ENCODE measurements at places on chromosomes 4 and X.

GRCh38 chr4:119204916-119205315, 7.6 kb upstream of the USP53 start:
- DNase-seq, result no peak

GRCh38 chrX:107731831-107732502, 43.6 kb downstream of the TSC22D3 start:
- DNase-seq, result peak; percentile 53

- no peak for DNase-seq
Measured at GRCh38 chrX:21766101-21766500, 8.2 kb upstream of the SMPX start.

- no peak for DNase-seq
Measured at GRCh38 chr4:88786011-88786410, 88.4 kb upstream of the NAP1L5 start.

GRCh38 chr4:70996018-70996360, 2.5 kb downstream of the DCK start:
- peak; percentile 31 for DNase-seq

DNA sequence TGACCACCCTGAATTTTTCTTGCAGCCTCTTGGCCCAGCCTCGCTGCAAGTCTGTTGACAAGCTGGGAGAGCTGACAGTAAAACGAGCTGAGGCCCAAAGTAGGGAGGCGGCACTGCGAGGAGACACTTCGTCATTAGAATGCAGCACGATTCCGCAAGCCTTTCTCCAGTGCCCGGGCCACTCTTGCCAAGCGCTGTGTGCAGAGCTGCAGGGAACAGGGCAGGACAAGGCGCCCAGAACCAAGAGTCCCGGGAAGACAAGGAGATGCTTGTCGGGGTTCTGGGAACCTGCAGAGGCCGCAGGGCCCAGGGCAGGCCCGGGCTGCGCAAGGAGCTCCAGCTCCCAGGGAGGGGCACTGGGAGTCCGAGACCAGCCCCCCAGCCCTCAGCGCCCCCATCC, 187.1 kb downstream of the BCOR start:
- peak; percentile 28 for DNase-seq

- DNase-seq, result no peak
Measured at GRCh38 chrX:53926030-53926429, 118.2 kb downstream of the PHF8 start.

- DNase-seq, result no peak
Measured at GRCh38 chr4:146349306-146349705, 135.0 kb downstream of the REELD1 start.

- no peak for DNase-seq
Measured at GRCh38 chr4:47651231-47651630, 166.2 kb downstream of the ATP10D start.

- DNase-seq, result no peak
Measured at GRCh38 chr4:98519268-98519977, 139.0 kb downstream of the TSPAN5 start.

DNA sequence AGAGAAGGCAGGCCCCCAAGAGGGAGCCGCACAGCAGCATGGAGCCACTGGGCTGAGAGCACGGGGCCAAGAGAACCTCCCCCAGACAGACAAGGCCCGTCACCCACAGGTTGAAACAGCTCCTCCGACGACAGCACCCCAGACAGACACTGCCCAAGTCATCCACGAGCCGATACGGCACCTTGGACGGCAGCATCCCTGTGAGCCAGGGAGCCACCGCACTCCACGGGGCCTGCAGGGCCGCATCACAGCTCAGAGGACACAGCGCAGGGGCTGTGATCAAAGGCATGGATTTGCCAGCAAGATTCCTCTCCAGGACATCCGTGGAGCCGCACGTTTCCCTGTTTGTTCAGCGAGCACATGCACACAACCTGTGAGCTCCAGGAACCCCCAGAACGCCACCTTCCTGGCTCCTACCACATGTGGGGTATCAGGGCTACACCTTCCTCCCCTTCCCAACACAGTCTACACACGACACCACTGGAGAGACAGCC, 3.9 kb downstream of the CTBP1 start:
- DNase-seq, result no peak

DNA sequence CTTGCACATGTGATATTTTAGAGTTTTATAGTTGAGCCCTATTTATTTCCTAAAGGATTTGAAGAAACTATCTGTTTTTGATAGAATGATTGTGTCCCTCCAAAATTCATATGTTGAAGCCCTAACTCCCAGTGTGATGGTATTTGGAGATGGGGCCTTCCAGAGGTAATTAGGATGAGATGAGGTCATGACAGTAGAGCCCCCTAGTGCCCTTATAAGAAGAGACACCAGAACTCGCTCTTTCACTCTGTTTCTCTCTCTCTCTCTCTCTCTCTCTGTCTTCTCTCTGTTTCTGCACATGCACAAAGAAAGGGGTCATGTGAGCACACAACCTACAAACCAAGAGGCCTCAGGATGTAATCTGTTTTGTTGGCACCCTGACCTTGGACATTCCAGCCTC, 921.9 kb upstream of the DIAPH2 start:
- no peak for DNase-seq

- DNase-seq, result no peak
Measured at GRCh38 chr4:15601862-15602261, 53.3 kb downstream of the FBXL5 start.

DNA sequence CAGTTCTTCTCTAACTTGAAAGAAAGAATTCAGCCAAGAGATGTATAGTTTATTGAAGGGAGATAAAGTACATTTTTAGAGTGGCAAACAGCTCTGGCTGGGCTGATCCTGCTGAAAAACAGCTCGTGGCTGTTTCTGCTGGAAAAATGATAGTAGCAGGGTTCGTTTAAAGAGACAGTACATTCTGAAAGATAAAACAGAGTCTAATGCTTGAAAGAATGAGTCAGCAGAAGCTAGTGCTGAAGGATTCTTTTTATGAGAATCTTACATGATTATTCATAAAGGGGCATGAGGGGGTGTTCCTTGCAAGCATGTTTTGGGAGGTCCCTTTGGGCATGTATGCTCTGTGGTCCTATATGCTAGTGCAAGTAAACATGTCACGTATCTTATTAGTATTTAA, 790.0 kb downstream of the PCDH18 start:
- DNase-seq, result no peak

DNA sequence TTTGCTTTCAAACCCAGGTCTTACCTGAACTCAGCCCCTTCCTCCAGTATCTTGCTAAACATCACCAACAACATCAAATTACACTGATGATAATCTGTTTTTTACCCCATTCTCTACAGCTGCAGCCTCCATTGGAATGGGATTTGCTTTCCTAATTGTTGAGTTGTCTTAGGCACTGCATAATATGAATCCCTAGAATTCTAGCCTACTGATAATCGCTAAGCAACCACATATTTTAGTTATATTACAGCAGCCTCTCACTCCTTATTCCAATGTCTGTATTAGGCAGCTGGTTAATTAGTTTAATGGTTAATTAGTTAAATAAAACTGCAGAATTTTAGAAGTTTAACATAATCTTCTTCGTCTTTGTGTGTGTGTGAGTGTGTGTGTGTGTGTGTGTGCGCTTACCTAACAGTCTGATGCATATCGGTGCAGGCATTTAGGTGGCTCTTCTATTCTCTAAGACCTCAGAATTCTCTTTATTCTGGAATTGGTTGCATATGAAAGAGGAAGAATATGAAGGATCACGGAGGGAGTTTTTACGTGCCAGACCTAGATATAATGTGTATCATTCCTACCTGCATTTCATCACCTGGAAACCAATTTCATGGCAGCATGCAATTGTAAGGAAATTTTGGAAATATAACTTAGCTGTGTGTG, 5.3 kb upstream of the COMMD8 start:
- DNase-seq, result no peak

DNA sequence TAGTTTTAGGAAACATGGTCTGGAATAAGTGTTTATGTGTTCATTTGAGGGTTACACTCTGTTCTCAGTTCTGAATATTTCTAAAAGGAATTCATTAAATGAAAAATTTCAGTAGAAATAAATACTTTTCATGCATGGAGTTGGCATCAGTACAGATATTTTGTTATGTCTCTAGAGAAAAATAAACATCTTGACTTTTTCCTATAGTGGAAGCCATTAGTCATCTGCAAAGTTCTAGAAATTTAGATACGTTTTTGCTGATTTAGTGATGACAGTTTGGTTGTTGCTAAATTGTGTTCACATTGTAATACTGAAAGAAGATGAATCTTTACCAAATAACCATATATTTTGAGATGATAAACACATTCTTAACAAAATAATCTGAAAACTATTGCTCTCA, 268.2 kb upstream of the TEX13A start:
- DNase-seq, result no peak

DNA sequence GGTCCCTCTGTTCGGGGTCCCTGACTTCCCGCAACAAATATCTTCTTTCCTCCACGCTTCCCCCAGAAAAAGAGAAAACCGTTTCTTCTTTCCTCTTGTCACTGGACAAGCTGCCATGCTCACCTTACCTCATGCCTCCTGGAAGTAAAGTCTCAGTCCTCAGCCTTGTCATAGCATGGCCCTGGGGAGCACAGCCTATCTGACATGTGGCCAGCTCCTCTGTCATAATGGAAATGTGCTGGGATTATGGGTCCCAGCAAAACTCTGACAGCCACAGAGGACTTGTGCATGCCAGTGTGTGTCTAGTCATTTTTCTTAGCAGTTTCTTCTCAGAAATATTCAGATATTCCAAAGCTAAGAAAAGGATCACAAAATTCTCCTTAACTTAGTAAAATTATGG, 122.4 kb downstream of the AASDH start:
- DNase-seq, result no peak

- no peak for DNase-seq
Measured at GRCh38 chr4:168071304-168071703, 21.0 kb upstream of the ANXA10 start.

DNA sequence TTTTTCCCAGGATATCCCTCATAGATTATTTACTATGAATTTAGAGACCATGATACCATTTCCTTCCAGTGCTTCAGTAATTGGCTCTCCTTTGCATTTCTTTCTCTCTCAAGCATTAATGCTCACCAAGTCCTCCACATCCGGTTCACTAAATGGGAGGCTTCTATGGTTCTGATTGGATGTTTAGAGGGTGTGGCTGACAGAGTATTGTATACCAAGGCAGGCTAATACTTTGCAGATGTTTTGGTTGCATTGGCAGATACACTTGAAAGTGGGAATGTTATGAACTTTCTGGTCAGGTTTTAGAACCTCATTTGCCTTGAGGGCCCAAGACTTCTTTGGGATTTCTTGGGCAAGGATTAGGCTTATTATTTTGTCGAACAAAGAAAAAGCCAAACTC, 24.2 kb downstream of the CBLL2 start:
- no peak for DNase-seq

- DNase-seq, result no peak
Measured at GRCh38 chr4:174281182-174281737, 2.2 kb downstream of the FBXO8 start.

DNA sequence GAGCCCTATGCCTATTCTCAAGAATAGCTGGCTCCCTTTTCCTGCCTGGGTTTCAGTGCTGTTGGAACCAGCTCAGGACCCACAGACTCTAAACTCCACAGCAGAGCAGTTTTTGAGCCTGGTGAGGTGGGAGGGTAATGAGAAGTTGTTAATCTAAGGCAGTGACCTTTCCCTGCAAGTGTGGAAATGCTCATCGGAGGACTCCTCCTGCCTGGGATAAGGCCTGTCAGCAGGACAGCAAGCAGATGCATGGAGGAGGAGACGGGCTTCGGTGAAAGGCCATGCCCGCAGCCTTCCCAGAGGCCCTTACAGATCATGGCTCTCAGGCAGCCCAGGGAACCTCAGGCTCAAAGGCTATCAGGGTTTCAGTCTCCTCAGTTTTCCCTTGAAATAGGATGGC, 70.0 kb upstream of the SHISA3 start:
- DNase-seq, result no peak

GRCh38 chrX:136906921-136907510, 26.5 kb upstream of the RBMX start:
- no peak for DNase-seq

GRCh38 chr4:71411981-71412380, 73.2 kb downstream of the SLC4A4 start:
- DNase-seq, result no peak

GRCh38 chr4:189785257-189785656, 155.4 kb upstream of the FRG1 start:
- DNase-seq, result no peak

GRCh38 chr4:35511851-35512250, 732.5 kb downstream of the ARAP2 start:
- no peak for DNase-seq

DNA sequence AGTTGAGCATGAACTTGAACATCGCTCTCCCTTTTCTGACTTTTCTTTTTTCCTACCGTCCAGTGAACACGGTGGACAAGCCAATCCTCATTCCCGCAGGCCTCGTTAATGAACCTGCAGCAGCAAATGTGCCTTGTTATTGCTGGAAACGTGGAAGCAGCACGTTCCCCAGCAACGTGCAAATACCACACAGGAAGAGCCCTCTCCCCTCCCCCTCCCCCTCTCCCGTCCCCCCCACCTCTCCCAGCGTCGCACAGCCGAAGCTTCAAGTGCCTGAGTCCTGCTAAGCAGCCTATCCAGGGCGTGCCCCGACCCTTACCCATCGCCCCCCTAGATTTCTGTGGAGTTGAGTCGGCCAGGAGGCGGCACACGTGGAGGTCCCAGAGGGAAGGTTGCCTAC, 219.9 kb downstream of the BCOR start:
- no peak for DNase-seq

GRCh38 chr4:184755278-184755677, 21.4 kb upstream of the CENPU start:
- DNase-seq, result no peak

- DNase-seq, result no peak
Measured at GRCh38 chr4:10298681-10299080, 158.5 kb downstream of the ZNF518B start.

DNA sequence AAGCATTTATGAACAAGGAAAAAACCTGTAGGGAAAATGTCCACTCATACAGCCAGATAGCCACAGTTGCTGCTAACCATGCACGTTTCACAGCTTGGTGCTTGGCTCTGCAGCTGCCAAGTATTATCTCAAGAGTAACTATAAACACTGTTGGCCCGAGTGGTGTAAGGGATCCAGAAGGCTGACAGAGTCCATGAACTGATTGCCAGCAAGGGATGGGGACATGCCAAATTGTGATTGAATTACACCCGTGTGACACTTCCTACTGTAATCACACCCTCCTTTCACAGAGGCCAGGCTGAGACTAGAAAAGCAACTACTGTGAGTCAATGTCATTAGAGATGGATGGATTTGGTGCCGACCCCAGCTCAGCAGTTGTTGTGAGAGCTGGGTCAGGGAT, 223.9 kb upstream of the ANKRD50 start:
- no peak for DNase-seq

- DNase-seq, result no peak
Measured at GRCh38 chr4:139977838-139978609, 176.0 kb downstream of the MAML3 start.
